ENCODE measurements at places on chromosomes 16 and 17. TPM values are rescaled to one million over a fixed set of nuclear protein-coding genes. Genes with fewer than 3 reads are reported as not detected.

DNA sequence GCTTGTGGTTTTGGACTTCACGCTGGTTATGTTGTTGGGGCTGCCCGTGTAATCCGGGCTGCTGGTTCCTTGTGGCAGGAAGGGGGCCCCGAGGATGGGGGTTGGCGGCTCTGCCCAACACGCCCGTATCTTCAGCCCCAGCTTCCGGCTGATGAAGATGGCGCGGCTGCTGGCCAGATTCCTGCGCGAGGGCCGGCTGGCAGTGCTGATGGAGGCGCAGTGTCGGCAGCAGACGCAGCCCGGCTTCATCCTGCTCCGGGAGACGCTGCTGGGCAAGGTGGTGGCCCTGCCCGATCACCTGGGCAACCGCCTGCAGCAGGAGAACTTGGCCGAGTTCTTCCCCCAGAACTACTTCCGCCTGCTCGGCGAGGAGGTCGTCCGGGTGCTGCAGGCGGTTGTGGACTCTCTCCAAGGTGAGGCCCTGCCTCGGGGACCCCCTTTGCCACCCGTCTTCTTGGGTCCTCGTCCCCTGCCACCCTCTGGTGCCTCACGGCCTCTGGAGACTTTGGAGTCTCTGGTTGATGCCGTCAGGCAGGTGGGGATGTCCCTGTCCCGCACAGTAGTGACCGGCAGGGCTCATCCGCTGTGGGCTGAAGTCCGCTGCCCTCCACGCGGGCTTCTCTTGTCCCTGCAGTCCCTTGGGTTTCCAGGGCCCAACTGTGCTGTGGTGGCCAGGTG is 2.2 kb downstream of the TELO2 start:
- no peak for DNase-seq

DNA sequence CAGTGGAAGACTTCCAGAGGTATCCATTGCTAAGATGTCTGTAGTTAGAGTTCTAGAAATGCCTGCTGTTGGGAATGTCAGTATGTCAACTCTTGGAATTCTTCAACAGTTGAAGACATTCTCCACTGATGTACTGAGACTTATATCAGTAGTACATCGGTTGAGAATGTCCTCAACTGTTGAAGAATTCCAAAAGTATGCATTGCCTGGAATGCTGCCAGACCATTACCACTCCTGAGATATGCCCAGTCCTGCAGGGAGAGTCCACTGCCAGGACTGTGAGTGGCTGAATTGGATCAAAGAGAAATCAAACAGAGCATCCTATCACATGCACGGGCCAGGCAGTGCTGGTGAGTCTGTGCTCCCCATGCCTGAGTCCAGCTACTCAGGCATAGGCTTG is 42.0 kb downstream of the IL21R start:
- DNase-seq = no peak

DNA sequence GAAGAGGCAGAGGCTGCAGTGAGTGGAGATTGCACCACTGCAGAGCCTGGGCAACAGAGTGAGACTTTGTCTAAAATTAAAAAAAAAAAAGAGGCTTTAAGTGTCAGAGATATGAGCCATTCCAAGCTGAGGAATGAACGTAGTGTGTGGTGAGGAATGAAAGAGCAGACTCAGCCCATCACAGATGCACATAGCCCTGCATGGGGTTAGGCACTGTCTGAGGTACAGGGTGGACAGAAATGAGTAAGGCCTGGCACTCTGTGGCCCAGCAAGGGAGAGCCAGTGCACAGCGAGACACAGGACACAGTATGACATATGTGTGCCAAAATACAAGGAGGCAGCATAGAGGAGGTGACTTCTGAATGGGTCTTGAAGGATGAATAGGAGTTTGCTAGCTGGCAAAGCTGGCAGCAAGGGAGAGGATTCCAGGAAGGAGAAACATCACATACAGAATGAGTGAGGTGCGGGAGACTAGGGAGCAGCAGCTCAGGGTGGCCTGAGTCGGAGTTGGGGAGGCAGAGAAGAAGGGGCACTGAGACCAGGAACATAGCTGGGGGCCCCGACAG is 8.7 kb upstream of the ZNF469 start:
- DNase-seq = no peak

DNA sequence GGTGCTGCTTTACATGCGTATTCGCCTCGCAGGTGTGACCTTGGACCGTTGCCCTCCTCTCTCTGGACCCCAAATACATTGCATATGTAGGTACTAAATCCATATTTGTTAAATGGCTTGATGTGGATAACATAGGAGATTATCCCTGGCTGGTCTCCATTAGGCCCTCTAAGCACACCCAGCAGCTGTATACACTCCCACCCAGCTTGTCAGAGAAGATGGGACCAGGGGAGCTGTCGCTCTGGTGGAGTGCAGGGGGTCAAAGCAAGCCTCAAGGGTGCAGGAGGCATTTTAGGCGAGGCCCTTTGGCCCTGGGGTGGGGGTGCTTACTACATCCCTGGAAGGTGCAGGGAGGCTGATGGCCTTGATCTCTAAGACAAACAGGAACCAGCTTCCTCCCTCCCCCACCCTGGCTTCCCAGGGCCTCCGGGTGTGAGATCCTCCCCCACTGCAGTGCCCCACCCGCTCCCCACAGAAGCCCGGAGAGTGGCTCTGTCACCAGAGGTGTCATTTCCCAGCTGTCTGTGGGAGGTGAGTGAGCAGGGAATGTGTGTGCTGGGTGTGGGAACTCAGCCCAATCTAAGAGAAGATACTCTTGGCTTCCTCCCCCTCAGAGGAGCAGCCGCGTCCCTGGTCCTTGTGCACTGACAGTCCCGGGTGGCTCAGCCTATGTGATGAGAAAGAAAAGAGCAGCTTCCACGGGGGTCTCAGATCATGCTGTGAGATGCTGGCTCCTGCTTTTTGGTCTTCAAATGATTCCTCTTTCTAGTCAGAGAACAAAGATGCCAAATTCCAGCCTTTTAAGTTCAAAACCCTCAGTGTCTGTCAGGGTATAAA is 1.4 kb upstream of the VAMP2 start:
- DNase-seq = peak; percentile 82

GRCh38 chr17:61465550-61466237 is 13.5 kb downstream of the TBX4 start:
- DNase-seq = no peak

DNA sequence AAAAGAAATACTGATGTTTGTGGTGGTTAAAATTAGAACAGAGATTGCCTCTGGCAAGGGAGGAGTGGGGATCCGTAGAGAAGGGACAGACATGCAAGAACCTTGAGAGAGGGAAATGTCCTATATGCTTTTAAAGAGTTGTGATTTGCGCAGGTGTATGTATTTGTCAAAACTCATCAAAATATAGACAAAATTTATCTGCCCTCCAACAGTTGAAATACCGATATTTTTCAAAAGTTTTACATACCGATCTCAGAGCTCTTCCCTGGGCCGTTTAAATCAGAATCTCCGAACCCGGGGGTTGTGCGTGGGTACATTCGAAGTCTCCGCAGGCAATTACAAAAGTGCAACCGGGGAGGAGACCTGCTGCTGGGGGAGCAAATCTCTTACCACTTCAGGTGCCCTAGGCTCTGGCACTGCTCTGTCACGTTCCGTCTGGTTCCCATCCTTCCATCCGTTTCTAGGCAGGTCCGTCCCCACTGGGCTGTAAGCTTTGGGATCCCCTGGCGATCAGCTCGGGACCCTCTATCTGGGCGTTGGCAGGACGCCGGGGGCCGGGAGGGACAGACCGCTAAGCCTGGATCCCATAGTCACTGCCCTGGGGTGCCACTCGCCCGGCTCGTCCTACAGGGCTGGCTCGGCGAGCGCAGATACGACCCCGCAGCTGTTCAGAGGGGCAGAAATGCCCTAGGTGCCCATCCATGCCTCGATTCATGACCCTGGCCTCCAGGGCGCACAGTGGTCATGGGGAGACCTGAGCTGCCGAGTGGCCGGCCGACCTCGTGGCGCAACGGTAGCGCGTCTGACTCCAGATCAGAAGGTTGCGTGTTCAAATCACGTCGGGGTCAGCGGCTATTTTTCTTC is 4.2 kb downstream of the BORCS6 start:
- peak; percentile 99 for DNase-seq

GRCh38 chr16:69555437-69555836 is 10.3 kb upstream of the NFAT5 start:
- no peak for DNase-seq

Gene PIPOX
- 6.0 TPM for total RNA-seq

GRCh38 chr16:55913716-55914115 is 38.5 kb upstream of the CES5A start:
- no peak for DNase-seq

- no peak for DNase-seq
These were observed 348.1 kb downstream of the FOXL1 start for GRCh38 chr16:86926181-86927094.

- no peak for DNase-seq
These were observed 16.9 kb downstream of the NXN start for GRCh38 chr17:962670-963069.

- no peak for DNase-seq
These were observed 249.8 kb upstream of the MAF start for GRCh38 chr16:79850348-79850747.

Measured in CD8-positive, alpha-beta T cell (primary cell).